ENCODE measurements at places on chromosomes 12 and 14.

- H3K36me3 ChIP-seq, result no peaks in the 10 kb centered on the region
- DNase-seq, result peak; percentile 37
- no peaks in the 10 kb centered on the region for H3K27me3 ChIP-seq
- H3K4me1 ChIP-seq, result peaks cover 5% of the 10 kb centered on the region
- H3K4me3 ChIP-seq, result no peak overlapping the region
- no peak overlapping the region for H3K27ac ChIP-seq
Measured at GRCh38 chr12:2637371-2637770, 157.4 kb upstream of the FKBP4 start.

DNA sequence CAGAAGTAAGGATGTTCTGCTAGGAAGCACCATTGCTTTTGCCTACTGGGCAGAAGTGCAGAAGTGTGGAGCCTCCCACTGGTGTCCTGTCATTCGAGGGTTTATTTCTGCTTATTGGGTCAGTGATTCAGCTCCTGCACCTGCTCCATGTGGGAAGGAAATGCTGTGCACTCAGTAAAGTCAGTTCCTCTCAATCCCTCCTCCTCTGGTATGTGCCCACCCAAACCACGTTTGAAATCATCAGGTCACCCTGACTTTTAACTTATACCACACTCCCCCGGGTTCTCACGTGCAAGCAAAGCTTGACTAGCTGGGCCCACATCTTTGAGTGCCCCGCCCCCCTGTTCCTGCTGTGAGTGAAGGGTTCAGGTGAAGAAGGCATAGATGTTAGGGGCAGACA is 223.7 kb downstream of the CHST11 start:
- no peak overlapping the region for H3K27ac ChIP-seq
- H3K4me1 ChIP-seq, result no peaks in the 10 kb centered on the region
- H3K27me3 ChIP-seq, result no peaks in the 10 kb centered on the region
- DNase-seq, result no peak
- no peaks in the 10 kb centered on the region for H3K36me3 ChIP-seq

GRCh38 chr12:49456131-49456679 is 82.6 kb upstream of the KCNH3 start:
- no peak overlapping the region for H3K4me3 ChIP-seq
- H3K4me1 ChIP-seq, result no peaks in the 10 kb centered on the region
- H3K27me3 ChIP-seq, result no peaks in the 10 kb centered on the region
- H3K27ac ChIP-seq, result no peak overlapping the region

DNA sequence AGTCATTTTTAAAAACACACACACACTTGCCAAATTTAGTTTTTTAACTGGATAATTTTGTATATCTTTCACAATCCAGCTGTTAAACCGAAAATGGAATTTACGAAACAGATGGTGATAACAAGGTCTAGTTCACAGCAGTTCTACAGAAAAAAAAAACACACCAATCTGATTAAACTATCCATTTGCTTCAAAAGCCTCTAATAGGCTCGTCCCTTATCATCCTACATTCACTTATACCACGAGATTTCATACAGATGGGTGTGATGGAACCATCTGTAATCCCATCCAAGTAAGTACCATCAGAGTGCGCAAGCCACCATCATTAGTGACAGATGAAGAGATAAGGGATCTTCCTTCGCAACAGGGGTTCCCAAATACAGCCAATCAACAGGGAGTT is 20.1 kb downstream of the GCH1 start:
- no peak overlapping the region for H3K27ac ChIP-seq
- H3K4me1 ChIP-seq, result peaks cover 7% of the 10 kb centered on the region
- no peak for DNase-seq
- H3K27me3 ChIP-seq, result no peaks in the 10 kb centered on the region

GRCh38 chr14:31128601-31129526 is 78.7 kb downstream of the HECTD1 start:
- DNase-seq, result no peak
- H3K4me1 ChIP-seq, result no peaks in the 10 kb centered on the region
- peaks cover 91% of the 10 kb centered on the region for H3K36me3 ChIP-seq

GRCh38 chr12:49970658-49971057 is 2.1 kb upstream of the AQP6 start:
- no peak for DNase-seq
- no peak overlapping the region for H3K27ac ChIP-seq
- H3K27me3 ChIP-seq, result no peaks in the 10 kb centered on the region
- no peak overlapping the region for H3K4me3 ChIP-seq
- no peaks in the 10 kb centered on the region for H3K4me1 ChIP-seq

- H3K4me1 ChIP-seq, result no peaks in the 10 kb centered on the region
- no peaks in the 10 kb centered on the region for H3K27me3 ChIP-seq
- DNase-seq, result no peak
- no peaks in the 10 kb centered on the region for H3K36me3 ChIP-seq
Measured at GRCh38 chr12:7219599-7220243, 30.2 kb downstream of the PEX5 start.

DNA sequence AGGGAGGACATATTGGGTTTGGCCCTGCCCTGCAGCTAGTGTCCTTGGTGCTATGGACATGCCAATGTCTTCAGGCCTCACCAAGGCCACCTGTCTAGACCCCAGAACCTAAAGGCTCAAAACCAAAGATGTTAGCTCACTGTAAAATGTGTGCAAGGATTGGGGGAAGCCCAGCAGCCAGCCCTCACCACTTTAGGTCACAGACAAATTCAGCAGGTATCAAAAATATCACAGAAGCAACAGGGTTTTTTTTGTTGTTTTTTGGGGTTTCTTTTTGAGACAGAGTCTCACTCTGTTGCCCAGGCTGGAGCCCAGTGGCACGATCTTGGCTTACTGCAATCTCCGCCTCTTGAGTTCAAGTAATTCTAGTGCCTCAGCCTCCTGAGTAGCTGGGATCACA is 29.0 kb upstream of the NINJ2 start:
- H3K27ac ChIP-seq, result no peak overlapping the region
- no peaks in the 10 kb centered on the region for H3K27me3 ChIP-seq
- DNase-seq, result no peak
- H3K4me1 ChIP-seq, result no peaks in the 10 kb centered on the region
- H3K36me3 ChIP-seq, result no peaks in the 10 kb centered on the region

GRCh38 chr12:45235087-45236025 is 19.5 kb downstream of the ANO6 start:
- no peak overlapping the region for H3K4me3 ChIP-seq
- peaks cover 51% of the 10 kb centered on the region for H3K4me1 ChIP-seq
- peak; percentile 92 for DNase-seq
- H3K36me3 ChIP-seq, result peaks cover 7% of the 10 kb centered on the region
- H3K27ac ChIP-seq, result peak overlapping the region; percentile 100

DNA sequence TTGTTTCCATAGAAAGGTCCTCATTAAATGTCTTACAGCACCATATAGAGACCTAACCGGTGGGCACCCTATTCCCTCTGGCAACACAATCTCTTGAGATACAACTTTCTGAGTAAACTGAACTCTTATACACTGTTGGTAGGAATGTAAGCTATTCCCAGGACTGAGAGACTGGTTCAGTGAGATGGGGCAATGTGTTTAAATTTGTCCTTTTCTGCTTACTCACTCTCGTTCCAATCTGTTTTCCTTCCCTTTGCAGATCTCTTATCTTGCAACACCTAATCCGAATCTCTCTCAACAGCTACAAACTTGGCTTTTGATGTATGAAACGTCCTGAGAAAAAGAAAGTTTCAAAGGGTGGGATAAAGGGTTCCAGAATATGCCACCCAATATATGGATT is 26.1 kb upstream of the ETV6 start:
- H3K27me3 ChIP-seq, result no peaks in the 10 kb centered on the region
- no peak overlapping the region for H3K27ac ChIP-seq
- no peak overlapping the region for H3K4me3 ChIP-seq
- no peak for DNase-seq
- no peaks in the 10 kb centered on the region for H3K4me1 ChIP-seq
- no peaks in the 10 kb centered on the region for H3K36me3 ChIP-seq

DNA sequence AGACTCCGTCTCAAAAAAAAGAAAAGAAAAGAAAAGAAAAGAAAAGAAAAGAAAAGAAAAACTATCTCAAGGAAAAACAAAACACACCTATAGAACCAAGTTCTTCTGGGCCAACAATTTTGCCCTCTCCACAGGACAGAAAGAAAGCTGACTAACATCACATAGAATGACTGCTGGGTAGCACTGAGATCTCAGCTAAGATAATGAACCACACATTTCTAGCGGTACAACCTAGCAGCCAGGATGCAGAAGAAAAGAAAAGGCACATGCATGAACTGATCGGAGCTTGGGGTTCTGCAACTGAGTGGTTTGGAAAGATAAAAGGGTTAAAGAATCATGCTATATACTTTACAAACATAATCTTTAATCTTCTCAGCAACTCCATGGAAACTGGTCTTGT is 19.5 kb downstream of the TMED10 start:
- no peaks in the 10 kb centered on the region for H3K27me3 ChIP-seq
- H3K4me3 ChIP-seq, result no peak overlapping the region
- no peaks in the 10 kb centered on the region for H3K4me1 ChIP-seq

GRCh38 chr14:24122898-24123297 is 7.6 kb upstream of the FITM1 start:
- H3K4me1 ChIP-seq, result no peaks in the 10 kb centered on the region
- no peak overlapping the region for H3K4me3 ChIP-seq
- no peaks in the 10 kb centered on the region for H3K27me3 ChIP-seq
- DNase-seq, result no peak

GRCh38 chr12:77218278-77218677 is 152.9 kb upstream of the E2F7 start:
- H3K36me3 ChIP-seq, result no peaks in the 10 kb centered on the region
- H3K4me3 ChIP-seq, result no peak overlapping the region
- no peak for DNase-seq
- no peaks in the 10 kb centered on the region for H3K27me3 ChIP-seq

DNA sequence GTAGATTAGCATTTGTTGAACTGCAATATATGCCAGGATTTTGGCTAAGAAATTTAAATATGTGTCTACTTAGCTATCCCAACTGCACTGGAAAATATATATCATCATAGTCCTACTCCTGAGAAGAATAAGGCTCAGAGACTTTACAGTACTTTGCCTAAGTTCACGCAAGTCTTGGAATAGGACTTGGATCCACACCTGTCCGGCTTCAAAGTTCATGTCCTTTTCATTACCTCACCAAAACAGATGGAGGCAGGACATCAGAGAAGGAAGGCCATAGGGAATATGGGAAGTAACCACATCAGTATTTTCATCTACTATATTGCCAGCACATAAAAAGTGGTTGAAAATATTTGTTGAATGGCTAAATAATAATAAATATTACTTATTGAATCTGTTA is 358.5 kb downstream of the PRKD1 start:
- H3K36me3 ChIP-seq, result no peaks in the 10 kb centered on the region

GRCh38 chr12:38477340-38478090 is 160.9 kb downstream of the ALG10B start:
- no peaks in the 10 kb centered on the region for H3K36me3 ChIP-seq
- H3K27ac ChIP-seq, result no peak overlapping the region
- no peaks in the 10 kb centered on the region for H3K27me3 ChIP-seq
- DNase-seq, result no peak
- H3K4me3 ChIP-seq, result no peak overlapping the region
- no peaks in the 10 kb centered on the region for H3K4me1 ChIP-seq

- no peak overlapping the region for H3K27ac ChIP-seq
- peaks cover 22% of the 10 kb centered on the region for H3K4me1 ChIP-seq
- DNase-seq, result no peak
- no peaks in the 10 kb centered on the region for H3K27me3 ChIP-seq
- H3K4me3 ChIP-seq, result no peak overlapping the region
Measured at GRCh38 chr12:51955702-51956101, 4.2 kb downstream of the ACVR1B start.

DNA sequence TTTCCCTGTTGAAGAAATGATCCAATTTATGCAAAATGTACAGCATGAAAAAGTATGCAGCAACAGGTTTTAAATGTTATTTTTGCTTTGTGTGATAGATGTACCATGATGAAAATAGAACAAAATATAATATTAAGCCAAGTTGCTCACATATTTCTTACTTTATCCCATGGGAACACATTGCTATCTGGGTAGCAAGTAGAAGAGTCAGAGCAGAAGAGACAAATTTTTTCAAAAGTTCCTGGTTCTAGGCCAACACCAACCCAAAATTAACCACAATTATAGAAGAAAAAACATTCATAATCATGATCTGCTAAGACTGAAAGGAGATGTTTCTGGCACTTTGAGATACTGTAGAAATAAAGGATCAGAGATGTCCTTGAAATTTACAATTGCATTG is 79.9 kb upstream of the SYT10 start:
- no peak overlapping the region for H3K4me3 ChIP-seq
- no peaks in the 10 kb centered on the region for H3K27me3 ChIP-seq
- no peak overlapping the region for H3K27ac ChIP-seq
- DNase-seq, result no peak
- H3K36me3 ChIP-seq, result no peaks in the 10 kb centered on the region
- no peaks in the 10 kb centered on the region for H3K4me1 ChIP-seq

DNA sequence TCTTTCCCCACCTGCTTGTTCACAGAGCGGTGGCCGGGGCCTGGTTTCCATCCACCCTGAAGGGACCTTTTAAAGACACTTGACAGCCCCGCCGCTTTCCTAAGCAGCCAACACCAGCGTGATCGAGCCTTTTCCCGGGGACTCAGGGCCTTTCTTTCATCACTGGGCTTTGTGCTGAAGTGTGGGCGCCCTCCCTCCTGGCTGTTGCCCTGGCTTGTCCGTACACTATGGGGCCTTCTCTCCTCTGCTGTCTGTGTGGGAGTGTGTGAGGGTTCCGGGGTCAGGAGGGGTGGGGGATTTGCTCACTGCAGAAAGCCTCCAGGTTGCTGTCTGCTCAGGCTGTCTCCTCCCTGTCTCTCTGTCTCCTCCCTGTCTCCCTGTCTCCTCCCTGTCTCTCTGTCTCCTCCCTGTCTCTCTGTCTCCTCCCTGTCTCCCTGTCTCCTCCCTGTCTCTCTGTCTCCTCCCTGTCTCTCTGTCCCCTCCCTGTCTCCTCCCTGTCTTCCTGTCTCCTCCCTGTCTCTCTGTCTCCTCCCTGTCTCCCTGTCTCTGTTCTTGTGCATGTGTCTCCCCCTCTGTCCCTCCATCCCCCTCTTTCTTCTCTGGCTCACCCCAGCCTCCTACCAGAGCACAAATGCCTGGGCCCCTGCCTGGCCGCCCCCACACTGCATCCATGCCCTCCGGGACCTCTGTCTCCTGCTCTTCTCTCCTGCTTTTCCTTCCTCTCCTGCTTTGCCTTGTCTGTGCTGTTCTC is 64.7 kb downstream of the CCDC92 start:
- peak; percentile 20 for DNase-seq
- H3K4me1 ChIP-seq, result no peaks in the 10 kb centered on the region
- no peak overlapping the region for H3K4me3 ChIP-seq
